ENCODE measurements at places on chromosomes 4 and X.

DNA sequence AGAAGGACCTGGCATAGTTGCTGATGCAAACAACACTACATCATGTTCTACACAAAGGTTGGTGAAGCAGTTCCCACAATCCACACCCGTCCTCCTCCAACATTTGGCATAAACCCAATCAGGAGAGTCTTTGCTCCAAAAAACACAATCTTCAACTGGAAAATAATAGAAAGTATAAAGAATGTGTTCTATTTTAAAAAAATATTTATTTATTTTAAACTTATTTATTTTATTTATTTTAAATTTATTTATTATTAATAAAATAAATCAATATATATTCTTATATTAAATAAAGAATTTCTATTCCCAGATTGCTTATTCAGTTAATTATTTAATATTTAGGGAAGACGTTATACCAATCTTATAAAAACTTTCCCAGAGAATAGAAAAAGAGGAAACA, 1753.7 kb upstream of the AGA start:
- DNase-seq: no peak

GRCh38 chrX:37958525-37959211, 47.7 kb upstream of the SYTL5 start:
- no peak for DNase-seq

DNA sequence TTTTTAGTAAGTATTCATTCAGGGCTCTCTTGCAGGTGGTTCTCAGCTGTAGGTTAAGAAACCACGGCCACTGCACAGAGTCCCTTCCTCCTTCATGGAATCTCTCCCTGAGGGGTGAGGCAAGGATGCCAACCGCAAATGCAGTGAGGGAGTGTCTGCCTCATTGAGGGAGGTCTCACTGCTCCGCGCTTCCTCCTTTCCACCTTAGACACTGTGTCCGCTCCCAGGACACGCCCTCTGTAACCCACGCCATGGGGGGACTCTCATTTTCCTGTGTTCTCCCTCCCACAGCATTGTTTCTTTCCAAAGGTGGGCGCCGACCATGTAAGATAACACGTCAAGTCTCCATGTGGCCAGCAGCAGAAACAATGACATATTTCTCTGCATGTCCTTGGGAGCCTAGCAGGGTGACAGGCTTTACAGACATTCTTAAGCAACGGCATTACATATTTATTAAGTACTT, 63.2 kb downstream of the SEPSECS start:
- DNase-seq: no peak

DNA sequence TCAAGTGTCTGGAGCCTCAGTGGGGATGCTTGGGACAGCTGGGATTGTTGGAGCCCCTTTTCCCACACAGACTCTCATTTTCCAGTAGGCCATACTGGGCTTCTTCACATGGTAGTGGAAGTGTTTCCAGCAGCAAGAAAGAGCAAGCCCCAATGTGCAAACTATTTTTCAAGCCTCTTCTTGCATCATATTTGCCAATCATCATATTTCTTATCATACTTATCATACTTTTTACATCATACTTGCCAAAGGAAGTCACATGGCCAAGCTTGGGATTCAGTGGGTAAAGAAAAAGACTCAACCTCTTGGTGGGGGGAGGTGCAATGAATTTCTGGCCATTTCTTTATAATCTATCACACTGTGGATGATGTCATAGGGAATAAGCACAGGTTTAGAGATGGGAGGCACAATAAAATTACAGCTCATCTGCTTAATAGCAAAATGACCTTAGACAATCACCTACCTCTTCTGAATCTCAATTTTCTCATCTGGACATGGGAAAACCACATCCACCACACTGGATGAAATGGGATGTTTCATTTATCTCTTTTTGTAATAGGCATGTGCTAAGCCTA, 174.2 kb downstream of the MID1IP1 start:
- DNase-seq: no peak

DNA sequence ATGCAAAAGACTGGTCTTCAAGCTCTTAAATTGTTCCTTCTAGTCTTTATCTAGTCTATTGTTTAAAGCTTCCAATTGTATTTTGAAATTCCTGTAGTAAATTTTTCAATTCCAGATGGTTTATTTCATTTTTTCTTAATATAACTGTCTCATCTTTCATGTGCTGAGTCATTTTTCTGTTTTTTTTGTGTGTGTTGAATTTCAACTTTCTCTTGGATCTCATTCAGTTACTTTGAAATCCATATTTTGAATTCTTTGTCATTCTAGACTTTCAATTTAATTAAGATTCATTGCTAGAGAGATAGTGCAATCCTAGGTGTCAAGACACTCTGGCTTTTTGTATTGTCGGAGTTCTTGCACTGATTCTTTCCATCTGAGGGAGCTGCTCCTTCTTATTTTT, 128.0 kb upstream of the PRKG2 start:
- DNase-seq: no peak

DNA sequence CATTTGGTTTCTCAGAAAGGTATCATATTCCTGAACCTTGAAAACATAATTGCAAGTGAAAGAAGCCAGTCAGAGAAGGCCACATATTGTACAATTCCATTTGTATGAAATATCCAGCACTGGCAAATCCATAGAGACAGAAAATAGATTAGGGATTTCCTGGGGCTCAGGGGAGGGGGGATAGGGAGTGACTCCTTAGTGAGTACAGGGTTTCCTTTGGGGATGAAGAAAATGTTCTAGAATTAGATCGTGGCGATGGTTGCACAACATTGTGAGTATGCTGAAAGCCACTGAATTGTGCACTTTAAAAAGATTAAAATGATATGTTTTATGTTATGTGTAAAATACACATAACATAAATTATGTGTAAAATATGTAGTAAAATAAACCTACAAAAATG, 10.3 kb downstream of the XPNPEP2 start:
- no peak for DNase-seq

DNA sequence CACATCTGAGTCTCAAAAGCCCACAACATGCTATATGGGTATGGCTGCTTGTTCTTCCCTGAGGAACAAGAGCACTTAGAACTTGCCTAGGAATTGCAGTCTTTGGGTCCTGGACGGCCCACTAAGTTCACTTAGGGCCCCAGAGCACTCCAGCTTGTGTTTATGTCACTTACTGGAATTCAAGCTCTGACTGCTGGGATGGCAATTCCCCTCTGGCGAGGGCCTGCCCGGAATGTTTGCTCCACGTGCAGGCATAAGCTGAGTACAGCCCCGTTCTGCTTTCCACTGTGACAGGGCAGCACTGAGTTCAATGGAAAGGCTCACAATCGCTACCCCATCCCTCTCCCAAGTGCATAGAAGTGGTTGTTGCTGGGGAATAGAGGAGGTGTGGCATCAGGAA, 25.9 kb upstream of the RASSF6 start:
- DNase-seq: no peak

DNA sequence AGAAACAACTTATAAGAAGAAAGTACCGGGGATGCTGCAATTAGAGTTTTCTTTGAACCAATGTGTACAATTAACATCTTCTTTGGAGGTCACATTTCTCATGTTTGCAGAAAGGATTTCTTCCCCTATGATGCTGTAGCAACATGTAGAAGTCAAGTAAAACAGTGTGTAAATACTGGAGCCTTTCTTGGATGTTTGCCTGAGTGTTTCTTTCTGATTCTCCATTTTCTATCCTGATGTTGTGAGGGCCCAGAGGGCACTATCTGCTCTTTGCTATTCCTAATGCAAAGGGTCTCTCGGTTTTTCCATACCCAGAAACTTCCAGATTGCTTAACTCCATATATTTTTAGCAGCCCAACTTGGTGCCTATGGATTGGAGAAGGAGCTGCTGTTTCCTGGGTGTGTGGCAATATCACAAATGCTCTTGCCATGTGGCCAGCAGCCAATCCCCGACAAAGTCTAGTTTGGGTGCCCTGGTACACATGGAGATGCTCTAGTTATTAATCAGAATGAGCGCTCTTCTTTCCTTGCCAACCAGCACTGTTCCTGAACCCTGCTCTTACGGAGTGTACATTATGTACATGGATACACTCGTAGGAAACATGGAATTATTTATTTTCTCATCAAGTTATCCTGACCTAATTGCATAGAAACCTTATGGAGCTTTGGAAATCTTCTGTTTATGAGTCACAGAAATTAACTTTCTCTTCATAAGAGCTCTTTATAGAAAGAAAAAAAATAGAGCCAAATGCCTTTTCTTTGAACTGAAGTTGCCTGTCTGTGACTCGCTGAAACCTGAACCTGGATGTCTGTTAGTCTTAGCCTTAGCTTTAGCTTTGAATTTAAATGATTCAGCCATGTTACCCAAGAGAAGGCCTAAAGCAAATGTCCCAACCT, 67.0 kb upstream of the GPC4 start:
- no peak for DNase-seq

- no peak for DNase-seq
Measured at GRCh38 chr4:165532976-165533375, 154.2 kb downstream of the CPE start.
